ENCODE measurements at places on chromosomes 3 and 15.

DNA sequence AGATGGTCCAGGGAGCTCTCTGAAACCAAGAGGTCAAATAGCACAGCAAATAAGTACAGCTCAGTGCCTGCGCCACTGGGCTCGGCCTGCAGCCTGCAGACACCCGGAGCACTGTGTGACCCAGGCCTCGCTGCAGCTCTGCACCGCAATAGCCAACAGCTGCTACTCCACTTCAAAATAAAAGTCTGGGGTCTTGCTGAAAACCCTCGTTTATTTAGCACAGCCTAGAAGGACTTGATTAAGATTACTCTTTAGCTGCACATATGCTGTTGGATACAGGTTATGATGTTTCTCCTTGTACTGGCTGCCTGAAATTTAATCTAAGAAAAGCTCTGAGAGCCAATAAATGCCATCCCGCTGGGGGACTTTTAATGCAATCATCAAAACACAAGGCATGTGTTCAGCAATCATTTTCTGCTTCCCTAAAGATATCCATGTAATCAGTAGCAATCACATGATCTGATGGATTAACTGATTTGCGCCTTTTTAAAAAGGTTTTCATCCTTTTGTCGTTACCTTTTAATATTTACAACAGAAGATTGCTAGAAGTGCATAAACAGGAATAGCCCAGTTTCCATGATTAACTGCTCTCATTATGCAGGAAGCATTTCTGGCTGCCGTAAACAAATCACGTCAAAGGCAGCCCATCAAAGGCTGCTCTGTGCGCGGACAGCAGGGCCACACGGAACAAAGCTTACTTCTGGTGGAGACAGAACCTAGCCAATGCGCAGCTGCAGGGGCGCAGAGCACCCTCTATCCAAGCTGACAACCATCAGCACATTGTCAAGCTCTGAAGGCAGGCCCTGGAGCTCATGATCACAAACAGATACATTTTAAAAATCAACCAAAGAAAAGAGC lies 58.8 kb downstream of the CLASP2 start:
- no peak for DNase-seq

DNA sequence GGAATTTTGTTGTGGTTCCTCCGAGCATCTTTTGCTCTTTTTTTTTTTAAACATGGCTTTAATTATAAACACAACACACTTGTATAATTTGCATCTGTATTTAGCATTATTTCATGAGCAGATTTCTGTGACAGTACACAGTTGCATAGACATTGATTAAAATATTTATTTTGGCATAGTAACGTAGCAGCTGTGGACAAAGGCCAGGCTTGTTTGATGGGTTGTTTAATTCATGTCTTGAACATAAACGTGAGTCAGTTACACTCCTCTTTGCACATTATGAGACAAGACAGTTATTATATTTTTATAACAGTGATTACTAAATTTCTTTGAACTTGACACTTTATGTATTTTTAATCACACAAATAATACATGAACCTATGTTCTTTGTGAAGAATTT lies 182.5 kb downstream of the CACNA2D3 start:
- DNase-seq: no peak

- no peak for DNase-seq
Measured at GRCh38 chr3:141076036-141076773, 25.1 kb downstream of the SPSB4 start.

GRCh38 chr3:171614318-171614921 lies 154.2 kb upstream of the TNIK start:
- DNase-seq: no peak

GRCh38 chr15:68844856-68845550 lies 24.3 kb upstream of the ANP32A start:
- DNase-seq: no peak

DNA sequence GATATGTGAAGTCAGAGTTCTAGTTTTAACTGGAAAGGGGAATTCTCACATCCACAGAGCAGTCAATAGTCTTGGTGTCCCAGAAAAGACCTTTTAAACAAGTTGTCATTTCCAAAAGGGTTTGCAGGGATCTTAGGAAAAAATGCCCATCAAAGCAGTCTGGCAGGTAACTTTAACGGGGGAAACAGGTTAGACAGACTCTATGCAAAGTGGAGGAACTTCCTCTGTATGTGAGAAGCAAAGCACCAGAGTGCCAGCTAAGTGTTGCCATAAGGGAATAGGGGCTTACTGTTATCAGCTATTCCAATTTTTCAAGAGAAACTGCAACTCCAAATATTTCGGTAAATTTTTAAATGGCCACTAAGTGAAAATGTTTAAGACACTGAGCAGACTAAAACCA lies 307.9 kb upstream of the MDFIC2 start:
- DNase-seq: no peak

GRCh38 chr3:19816631-19817030 lies 117.4 kb downstream of the EFHB start:
- no peak for DNase-seq

DNA sequence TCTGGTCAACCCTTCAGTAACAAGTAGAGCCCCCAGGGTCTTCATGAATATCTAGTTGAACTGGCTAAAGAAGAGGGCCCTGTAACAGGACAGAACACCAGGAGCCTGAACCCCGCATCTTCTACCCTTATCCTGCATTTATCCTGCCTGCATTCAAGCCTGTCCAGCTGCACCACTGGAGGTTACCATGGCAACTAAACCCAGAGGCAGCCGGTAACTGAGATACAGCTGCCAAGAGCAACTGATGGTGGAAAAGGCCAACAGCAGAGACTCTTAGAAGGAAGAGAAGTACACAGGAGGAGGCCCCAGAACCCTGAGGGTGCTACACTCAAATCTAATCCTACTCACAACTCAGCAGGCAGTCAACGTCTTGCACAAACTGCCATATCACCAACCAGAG lies 3.7 kb upstream of the PRKAR2A start:
- DNase-seq: no peak

Data from stimulated activated CD4-positive, alpha-beta T cell treated with anti-CD3 and anti-CD28 coated beads, Interleukin-1b, Interleukin-23, amount 100 ng/mL, for 4 hours (primary cell).